ENCODE measurements at places on chromosomes 6 and 20.

DNA sequence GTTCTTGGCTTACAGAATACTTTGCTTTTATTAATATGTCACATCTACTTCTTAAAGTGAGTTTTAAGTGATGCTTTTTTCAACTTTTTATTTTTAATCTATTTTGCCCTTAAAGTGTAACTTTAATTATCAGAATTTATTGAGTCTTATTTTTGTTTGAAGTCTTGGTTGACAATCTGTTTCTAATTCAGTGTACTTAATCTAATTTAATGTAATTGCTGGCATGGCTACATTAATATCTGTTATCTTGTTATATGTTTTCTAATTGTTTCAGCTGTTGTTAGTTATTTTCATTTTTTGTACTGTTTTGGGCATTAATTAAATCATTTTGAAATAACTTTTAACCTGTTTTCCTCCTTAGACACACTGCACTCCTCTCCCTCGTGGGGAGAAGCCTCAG lies 558.7 kb upstream of the EYS start:
- no peak for DNase-seq

DNA sequence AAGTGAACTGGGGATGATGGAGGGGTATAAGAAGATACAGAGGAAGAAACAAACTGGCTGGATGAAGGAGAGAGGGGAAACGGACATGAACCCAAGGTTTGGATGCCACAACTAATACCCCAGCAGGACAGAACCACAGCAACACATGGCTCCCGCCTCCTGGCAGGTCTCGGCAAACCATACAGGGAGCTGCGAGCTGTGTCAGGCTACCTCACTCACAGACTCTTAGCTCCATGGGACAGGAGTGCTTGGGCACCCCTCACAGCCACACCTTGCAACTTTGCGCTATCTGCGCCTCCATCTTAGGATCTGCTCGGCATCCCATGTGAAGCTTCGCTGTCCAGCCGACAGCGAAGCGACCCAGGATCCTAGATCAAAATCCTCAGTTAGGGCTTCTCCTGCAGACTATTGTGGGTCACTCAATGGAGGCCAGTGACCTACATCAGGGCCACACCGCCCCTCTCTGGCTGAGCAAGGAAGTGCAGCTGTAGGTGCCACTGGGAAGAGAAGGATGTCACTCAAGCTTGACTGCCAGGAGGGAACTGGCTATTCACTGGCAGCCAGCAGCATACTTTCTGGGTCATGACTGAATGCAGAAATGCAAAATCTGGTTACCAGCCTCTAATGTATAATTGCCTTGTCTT lies 174.4 kb upstream of the RIN2 start:
- DNase-seq = peak; percentile 17

DNA sequence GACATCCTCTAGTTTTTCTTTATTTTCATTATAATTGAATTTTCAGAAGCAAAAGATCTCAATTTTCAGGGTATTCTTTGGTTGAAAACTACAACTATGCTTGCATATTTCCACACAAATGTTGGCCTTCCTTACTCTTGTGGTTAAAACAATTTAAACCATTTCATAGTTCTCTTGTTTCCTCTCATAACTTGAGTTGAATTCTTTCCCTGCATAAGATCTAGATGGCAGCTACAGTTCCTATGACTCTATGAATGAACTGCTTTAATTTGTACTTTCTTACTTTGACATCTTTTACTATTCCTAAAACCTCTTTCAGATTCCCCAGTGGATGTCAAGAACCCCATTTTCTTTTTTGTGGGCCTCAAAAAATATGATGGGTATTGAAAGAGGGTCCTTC lies 564.5 kb downstream of the NKAIN2 start:
- no peak for DNase-seq

DNA sequence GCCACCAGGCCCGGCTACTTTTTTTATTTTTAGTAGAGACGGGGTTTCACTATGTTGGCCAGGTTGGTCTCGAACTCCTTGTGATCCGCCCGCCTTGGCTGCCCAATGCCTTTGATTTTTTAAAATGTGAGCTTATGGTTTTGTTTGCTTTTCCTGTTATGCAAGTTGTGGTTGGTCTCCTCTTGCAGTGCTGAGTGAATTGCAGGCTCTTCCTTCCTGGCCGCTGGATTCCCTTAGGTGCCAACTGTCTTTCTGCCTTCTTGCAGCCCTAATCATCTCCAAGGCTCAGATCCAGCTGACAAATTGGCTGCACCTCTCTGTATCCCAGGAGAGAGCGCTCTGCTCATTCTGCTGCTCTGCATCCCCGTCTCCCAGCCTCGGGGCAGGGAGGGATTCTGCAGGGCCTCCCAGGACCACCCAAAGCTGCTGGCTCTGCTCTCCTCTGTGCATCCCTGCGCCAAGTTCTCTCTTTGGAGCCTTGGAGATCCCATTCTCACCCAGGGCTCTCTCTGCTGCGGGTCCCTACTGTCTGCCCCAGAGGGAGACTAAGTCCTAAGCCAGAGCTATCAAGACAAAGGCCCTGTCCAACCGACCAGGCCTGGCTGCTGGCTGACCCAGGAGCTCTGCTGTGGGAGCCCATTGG lies 14.1 kb upstream of the EMILIN3 start:
- DNase-seq = no peak
